H1 (cell line): ENCODE measurements at places on chromosomes 16 and 17.

DNA sequence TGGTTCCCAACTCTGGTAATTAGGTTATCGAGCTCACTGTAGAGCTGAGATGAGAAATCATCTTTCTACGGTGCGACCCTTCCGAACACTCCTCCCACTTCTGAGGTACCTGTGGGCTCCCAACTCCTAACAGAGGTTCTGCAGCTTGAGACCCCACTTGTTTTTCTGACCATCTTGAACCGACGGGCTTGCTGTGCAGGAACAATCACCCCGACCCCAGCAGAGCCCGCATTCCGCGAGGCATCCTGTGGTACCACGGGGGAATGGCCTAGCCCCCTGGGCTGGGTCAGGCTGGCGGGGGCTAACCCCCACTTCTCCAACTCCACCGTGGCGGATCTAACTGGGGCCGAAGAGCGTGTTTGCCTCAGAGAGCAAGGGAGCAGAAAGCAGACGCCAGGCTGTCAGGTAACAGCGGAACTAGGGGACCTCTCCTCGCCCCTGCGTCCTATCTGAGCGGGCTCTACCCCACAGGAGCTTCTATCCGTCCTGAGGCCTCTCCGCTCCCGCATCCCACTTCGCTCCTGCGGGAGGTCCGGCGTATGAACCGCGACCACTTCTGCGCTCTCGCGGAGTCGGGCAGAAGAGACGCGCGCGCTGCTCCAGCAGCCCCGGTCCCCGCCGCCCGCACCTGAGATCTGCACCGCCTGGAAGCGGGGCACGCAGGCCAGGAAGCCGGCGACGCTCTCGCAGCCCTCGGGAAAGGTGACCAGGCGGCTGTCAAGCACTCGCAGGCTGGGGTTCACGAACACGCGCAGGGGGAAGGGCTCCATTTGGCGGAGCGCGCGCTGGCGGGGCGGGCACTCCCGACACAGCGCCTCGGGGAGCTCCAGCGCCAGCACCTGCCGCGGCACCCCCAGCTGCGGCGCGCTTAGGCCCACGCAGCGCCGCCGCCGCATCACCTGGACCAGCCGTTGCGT, 761 bp downstream of the PDF start:
- no peak for DNase-seq

- DNase-seq = no peak
These were observed 34.9 kb upstream of the MMD start for GRCh38 chr17:55456307-55457240.

- DNase-seq = no peak
These were observed 11.0 kb upstream of the DPEP1 start for GRCh38 chr16:89602273-89602951.

DNA sequence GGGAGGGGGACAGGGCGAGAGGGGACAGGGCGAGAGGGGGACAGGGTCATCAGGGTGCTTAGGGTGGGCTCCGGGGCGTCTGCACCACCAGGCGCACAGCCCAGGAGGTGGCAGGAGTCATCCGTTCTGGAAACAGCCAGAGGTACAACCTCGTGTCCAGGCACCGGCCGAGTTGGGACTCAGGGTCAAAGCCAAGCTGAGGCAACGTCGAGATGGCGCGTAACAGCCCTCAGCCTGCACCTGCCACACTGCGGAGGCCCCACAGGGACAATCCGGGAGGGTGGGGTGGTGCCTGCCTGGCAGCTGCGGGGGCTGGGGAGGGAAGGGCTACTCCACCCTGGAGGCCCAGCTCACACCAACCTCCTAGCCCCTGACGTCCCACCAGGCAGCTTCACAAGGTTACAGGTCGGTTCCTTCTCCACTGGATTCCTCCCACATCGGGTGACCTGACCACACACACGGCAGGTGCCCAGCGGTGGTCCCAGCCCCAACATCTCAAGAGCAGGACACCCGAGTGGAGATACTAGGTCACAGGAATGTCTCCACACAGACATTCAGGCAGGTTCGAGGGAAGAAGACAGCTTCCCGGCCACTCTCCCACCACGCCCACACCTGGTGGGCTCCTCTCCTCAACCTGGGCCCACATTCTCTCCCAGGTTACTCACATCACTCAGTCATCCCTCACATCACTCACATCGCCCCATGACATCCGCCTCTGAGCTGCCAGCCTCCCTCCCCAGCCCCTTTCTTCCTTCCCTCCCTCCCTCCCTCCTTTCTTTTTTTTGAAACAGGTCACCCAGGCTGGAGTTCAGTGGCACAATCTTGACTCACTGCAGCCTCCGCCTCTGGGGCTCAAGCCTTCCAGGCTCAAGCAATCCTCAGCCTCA, 47.3 kb downstream of the RPH3AL start:
- no peak for DNase-seq

GRCh38 chr17:78986649-78987328, 7.1 kb upstream of the LGALS3BP start:
- DNase-seq = no peak

DNA sequence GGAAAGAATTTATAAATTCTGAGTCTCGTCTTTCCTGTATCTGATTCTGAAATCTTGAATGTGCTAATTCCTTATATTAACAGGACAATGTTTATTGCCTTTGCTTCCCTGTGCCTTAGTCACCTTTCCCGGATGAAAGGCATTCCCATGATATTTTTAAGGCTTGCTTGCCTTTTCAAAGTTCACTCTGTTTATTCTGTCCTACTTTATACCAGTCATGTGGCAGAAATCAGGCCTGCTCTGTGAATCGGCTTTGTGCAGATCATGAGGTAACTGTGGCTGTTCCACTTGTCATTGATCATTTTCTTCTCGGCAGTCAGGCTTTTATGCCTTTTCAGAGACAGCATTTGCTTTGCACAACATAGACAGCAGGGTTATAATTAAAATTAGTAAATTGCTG, 28.8 kb upstream of the ABCC11 start:
- no peak for DNase-seq

DNA sequence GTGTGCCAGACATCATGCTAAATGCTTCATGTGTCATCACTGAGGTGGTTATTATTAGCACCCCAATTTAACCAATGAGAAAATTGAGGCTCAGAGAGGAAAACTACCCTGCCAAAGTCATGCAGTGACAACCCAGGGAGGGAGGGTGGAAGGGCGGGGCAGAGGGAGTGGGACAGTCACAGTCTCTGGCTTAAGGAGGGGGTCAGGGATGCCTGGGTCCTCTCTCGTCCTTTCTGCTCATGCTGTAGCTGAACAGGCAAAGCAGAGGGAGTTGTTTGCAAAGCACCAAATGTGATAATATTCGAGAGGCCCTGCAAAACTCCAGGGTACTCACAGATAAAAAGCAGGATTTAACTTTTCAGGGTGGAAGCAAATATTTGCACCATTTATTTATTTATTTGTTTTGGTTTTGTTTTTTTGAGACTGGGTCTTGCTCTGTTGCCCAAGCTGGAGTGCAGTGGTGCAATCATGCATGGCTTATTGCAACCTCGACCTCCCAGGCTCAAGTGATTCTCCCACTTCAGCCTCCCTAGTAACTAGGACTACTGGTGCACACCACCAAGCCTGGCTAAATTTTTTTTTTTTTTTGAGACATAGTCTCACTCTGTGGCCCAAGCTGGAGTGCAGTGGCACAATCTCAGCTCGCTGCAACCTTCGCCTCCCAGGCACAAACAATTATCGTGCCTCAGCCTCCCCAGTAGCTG, 47.9 kb upstream of the NKD1 start:
- no peak for DNase-seq

DNA sequence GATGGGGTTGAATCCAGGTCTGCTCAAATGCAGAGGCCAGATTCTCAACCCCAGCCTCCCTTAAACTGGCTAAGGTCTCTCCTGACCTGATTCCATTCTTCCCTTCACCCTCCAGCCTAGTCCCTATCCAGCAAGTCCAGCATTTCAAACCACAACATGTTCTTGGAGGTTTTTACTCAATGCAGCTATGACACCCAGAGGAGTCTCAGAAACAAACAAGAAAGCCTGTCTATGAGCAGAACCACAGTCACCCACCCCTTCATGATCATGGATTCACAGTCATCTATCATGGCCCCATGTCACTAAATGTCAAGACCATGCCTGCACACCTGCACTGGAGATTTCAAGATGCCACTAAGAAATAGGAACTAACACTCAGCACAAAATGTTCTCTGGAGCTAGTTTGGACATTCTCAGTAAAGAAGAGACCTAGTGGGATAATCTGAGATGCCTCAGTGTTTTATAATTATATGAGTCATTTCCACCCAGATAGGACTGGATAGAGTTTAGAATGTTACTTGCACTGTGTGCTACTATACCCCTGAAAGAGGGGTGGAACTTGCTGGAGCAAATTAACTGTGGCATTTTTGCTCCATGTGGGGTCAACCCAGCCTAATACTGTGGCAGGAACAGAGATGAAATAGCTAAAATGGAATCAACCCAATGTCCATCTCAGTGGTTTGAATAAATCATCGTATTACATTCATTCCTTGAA, 9.5 kb upstream of the METTL22 start:
- DNase-seq = no peak

DNA sequence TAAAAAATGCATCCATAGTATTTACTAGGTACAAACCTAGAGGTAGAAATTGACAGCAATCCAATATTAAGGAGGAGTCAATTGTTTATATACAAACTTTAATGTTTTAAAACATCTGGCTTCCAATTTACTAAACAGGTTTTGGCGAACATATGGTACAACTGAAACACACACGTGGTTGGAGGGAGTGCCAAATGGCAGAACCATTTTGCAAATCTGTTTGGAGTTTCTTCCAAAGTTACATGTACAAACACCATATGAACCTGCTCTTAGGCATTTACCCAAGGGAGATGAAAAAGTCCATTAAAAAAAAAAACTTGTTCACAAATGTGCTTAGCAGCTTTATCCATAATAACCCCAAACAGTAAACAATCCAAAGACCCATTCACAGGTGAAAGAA, 159.8 kb upstream of the MYOCD start:
- DNase-seq = no peak

DNA sequence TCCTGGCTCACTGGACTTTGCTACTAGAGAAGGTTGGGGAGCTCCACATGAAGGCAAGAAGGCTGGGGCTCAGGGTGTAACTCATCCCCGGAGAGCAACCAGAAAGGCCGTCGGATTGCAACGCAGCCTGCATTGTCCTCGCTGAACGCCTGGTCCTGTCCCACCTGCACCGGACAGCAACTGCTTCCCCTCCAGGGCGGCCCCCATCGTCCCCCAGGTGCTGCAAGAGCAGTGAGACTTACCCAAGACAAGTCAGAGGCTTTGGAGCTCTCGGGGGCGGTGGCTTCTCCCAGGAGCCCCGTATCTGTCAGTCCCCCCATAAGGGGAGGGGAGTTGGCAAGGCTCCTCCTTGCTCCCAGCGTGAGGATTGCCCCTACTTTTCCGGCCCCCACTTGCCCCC, 18.4 kb downstream of the METRNL start:
- DNase-seq = no peak

- DNase-seq = no peak
These were observed 54.8 kb downstream of the SPECC1 start for GRCh38 chr17:20063665-20064648.

DNA sequence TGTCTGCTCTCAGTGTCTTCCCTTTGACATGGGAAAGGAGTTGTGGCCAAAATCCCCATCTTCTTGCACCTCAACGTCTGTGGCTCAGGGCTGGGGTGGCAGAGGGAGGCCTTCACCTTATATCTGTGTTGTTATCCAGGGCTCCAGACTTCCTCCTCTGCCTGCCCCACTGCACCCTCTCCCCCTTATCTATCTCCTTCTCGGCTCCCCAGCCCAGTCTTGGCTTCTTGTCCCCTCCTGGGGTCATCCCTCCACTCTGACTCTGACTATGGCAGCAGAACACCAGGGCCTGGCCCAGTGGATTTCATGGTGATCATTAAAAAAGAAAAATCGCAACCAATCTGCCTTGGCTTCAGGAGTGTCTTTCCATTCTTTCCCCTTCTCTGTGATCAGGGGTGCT, 918 bp upstream of the MRM1 start:
- no peak for DNase-seq
